Liver (tissue), 10 donors: ENCODE measurements at places on chromosomes 5 and 9. TPM values are rescaled to one million over a fixed set of nuclear protein-coding genes. Genes with fewer than 3 reads are reported as not detected.
A peak's percentile ranks its signal among the peaks of the same experiment; 100 is the strongest.

- H3K36me3 ChIP-seq = no peaks in the 10 kb centered on the region
- no peaks in the 10 kb centered on the region for H3K27me3 ChIP-seq
- H3K4me1 ChIP-seq = no peaks in the 10 kb centered on the region
- no peak overlapping the region for H3K27ac ChIP-seq
Measured at GRCh38 chr5:30880514-30880913, 313.0 kb upstream of the CDH6 start.

Gene CLTB
- total RNA-seq = 14.2 TPM

Gene HRCT1
- 0.09 TPM for total RNA-seq

DNA sequence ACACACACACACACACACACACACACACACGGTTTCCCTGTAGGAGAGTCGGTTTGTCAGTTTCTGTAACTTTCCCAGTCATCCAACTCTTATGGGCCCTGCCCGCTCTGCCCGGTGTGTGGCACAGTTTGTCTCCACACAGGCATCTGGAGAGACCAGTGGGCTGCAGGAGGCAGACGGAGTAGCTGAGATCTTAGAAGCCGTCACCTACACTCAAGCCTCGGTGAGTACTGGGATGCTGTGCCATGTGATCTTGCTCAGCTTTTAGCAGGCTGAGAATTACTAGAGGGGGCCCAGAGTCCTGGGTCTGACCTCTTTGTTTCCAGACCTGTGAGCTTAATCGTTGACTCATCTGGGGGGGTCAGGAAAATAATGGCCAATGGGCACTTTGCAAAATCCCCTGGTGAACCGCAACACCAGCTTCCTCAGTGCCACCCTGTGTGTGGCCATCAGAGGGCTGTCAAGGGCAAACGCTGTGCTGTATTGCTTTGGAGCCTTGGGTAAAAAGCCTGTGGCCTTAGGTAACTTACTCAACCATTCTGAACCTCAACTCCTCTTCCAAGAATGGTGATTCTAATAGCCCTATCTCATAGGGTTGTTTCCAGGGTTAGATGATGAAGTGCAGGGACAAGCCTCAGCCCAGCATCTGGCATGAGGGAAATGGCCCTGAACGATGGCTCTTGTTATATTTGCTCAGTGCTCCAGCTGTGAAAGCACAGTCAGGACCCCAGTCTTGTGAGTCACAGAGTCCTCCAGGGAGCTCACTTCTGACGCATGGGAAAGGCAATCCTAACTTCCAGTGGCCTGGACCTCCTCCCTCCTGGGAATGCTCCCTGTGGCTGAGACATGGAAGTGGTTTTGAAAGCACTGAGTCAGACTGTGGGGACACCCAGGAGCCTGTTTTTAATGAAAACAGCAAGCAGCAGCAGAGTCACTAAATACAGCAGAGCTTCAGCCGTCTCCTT lies 45.6 kb downstream of the COL15A1 start:
- H3K4me1 ChIP-seq = no peaks in the 10 kb centered on the region
- peak; percentile 22 for DNase-seq
- H3K27me3 ChIP-seq = no peaks in the 10 kb centered on the region
- H3K36me3 ChIP-seq = no peaks in the 10 kb centered on the region

- H3K4me1 ChIP-seq = peaks cover 9% of the 10 kb centered on the region
- no peak for DNase-seq
- no peaks in the 10 kb centered on the region for H3K27me3 ChIP-seq
- H3K27ac ChIP-seq = peak overlapping the region; percentile 32
Measured at GRCh38 chr9:127833555-127833954, 20.9 kb downstream of the ENG start.

Gene CCDC171
- total RNA-seq = 0.67 TPM

DNA sequence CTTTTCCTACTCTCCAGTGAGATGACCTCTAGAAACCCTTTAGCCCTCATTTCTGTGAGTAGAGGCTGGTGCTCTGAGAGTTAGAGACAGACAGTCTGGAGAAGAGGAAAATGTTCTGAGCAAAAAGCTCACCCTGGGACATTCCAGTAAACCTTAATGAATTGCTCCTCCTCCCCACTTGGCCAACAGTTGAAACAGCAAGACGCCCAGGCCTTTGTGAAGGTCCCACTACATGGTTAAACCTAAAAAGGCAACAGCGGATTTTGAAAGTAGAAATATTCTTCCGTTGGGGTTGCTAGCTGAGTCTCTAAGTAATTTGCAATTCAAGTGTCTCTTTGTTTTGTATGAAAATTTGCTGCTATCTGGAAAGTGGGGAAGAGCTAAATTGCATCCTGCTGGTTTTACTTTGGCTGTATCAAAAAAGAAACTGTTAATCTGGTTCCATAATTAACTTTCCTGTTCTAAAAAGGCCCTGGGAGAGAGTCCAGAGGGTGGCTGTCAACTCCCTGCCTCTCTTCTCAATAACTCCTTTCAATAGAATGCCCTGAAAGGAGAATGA lies 63.8 kb downstream of the ATP10B start:
- DNase-seq = no peak
- no peak overlapping the region for H3K4me3 ChIP-seq
- no peaks in the 10 kb centered on the region for H3K27me3 ChIP-seq
- H3K27ac ChIP-seq = no peak overlapping the region
- no peaks in the 10 kb centered on the region for H3K4me1 ChIP-seq
- H3K36me3 ChIP-seq = no peaks in the 10 kb centered on the region

GRCh38 chr9:17994695-17995425 lies 416.0 kb downstream of the SH3GL2 start:
- peaks cover 5% of the 10 kb centered on the region for H3K4me1 ChIP-seq
- DNase-seq = no peak
- H3K4me3 ChIP-seq = no peak overlapping the region
- H3K36me3 ChIP-seq = no peaks in the 10 kb centered on the region
- H3K27ac ChIP-seq = no peak overlapping the region

DNA sequence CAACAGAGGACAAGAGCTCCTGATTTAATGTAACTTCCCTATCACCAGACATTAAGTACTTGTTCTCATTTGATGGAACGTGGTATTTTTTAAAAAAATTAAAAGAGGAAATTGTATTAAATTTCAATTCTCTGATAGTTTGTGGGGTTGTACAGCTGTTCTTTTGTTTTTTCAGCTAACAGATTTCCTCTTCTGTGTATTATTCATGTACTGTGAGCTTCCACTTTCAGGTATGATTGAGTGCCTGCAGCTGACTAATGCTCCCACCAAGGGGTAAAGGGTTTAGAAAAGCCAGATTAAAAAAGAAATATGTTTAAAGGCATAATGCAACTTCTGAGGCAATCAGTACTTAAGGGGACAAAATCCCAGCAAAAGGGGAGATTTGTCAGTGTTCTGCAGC lies 117.7 kb upstream of the ACTBL2 start:
- no peaks in the 10 kb centered on the region for H3K36me3 ChIP-seq
- no peaks in the 10 kb centered on the region for H3K27me3 ChIP-seq
- H3K4me3 ChIP-seq = no peak overlapping the region
- H3K27ac ChIP-seq = no peak overlapping the region
- no peak for DNase-seq

DNA sequence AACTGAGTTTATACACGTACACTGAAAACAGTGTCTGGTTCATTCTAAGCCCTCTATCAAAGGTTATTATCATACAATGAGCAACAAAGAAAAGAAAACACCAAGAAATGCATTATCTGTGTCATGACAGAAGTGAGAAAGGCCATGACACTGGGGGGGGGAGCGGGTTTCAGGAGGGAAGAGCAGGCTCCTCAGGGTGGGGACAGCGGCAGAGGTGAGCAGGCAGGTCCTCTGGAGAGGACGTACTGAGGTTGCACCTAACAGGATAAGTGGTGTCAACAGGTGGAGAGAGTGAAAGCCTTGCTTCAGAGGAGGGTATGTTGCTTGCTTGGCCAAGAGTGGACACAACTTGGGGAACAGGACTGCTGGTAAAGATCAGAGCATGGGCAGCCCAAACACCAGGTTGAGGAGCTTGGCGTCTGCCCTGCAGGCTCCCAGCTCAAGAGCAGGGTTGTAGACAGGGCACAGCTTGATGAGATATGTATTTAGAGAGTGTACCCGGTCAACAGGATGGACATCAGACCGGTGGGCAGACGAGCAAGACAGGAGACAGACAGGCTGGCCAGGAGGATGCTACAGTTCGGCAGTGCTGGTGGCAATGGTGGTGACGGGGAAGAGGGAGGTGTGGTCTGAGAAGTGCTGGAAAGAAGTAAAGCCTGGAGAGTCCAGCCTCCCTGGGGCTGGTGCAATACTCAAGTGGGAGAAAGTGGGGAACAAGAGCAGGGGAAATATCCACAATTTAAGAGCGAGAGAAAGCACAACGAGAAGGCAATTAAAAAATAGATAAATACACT lies 10.3 kb downstream of the WHRN start:
- no peak overlapping the region for H3K4me3 ChIP-seq
- no peak overlapping the region for H3K27ac ChIP-seq
- H3K36me3 ChIP-seq = no peaks in the 10 kb centered on the region
- H3K4me1 ChIP-seq = peaks cover 9% of the 10 kb centered on the region

DNA sequence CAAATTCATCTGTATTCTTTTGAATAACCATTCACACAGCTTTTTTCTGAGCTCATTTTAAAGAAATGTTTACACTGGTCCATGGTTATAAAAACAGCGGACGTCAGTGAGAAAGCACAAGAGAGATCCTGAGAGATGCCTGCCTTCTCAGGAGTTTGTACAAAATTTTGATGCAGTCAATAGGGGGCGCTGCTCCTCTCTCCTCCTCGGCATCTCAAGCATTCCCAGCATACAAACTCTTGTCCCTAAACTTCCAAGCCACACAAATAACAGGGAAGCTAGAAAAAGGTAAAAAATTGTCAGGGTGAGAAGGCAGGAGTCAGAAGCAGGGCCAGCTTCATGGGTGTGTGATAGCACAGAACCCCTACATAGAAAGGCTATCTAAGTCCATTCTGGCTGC lies 11.2 kb upstream of the CCDC152 start:
- no peaks in the 10 kb centered on the region for H3K4me1 ChIP-seq
- no peak for DNase-seq
- H3K27me3 ChIP-seq = no peaks in the 10 kb centered on the region
- H3K27ac ChIP-seq = no peak overlapping the region
- no peak overlapping the region for H3K4me3 ChIP-seq

DNA sequence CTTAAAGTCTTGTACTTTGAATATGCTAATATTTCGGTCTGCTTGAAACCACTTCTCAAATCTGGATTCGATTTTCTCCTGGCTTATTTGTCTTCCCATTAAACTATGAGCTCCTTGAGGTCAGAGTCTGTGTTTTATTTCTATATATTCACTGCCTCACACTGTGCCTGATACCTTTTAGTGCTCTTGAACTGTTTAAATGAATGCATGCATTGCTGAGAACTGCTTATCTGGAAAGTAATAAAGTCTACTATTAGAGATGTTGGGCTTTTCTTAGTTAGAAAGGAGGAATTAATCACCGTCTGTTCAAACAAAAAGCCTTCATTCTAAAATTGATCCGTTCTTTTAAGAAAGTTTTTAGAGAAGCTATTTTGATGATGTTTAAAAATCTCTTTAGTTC lies 6.0 kb downstream of the CREBRF start:
- H3K27me3 ChIP-seq = no peaks in the 10 kb centered on the region
- H3K4me1 ChIP-seq = peaks cover 18% of the 10 kb centered on the region
- no peak overlapping the region for H3K27ac ChIP-seq
- no peaks in the 10 kb centered on the region for H3K36me3 ChIP-seq

Gene STPG3
- not detected for total RNA-seq

Gene RASGRF2
- 0.19 TPM for total RNA-seq

Gene FOXD4
- 0.17 TPM for total RNA-seq

DNA sequence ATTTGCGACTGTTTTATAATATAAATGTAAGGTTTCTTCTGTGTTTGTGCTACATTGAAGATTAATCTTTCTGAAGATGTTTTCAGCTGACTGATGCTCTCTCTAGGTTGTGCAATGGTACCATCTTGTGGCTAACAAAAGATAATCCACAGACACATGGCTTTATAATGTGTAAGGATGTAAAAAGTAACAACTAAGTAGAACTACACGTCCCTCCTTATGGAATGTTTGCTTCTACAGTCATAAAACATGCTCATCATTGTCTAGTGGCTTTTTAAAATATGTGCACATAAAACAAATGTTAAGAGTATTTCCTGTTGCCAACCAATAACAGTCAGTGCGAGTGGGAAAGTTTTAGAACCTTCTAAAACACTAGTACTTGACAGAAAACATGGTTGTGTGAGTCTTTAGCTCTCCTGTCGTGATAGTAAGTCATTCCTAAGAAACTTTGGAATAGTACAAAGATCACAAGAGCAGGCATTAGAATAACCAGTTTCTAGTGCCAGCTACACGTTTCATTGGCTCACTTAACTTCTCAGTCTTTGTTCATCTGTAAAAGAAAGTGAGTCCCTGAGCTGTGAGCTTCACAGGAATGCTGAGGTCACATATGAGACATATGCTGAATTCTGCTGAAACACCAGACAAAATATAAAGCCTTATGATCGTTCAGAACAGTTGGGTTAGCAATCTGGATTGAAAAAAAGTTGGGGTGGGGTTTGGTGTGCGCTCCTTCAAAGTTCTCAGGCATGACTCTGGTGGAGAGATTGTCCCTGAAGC lies 75.7 kb upstream of the GLIS3 start:
- H3K27ac ChIP-seq = no peak overlapping the region
- H3K27me3 ChIP-seq = no peaks in the 10 kb centered on the region
- no peaks in the 10 kb centered on the region for H3K36me3 ChIP-seq
- H3K4me1 ChIP-seq = no peaks in the 10 kb centered on the region
- H3K4me3 ChIP-seq = no peak overlapping the region
- DNase-seq = no peak

DNA sequence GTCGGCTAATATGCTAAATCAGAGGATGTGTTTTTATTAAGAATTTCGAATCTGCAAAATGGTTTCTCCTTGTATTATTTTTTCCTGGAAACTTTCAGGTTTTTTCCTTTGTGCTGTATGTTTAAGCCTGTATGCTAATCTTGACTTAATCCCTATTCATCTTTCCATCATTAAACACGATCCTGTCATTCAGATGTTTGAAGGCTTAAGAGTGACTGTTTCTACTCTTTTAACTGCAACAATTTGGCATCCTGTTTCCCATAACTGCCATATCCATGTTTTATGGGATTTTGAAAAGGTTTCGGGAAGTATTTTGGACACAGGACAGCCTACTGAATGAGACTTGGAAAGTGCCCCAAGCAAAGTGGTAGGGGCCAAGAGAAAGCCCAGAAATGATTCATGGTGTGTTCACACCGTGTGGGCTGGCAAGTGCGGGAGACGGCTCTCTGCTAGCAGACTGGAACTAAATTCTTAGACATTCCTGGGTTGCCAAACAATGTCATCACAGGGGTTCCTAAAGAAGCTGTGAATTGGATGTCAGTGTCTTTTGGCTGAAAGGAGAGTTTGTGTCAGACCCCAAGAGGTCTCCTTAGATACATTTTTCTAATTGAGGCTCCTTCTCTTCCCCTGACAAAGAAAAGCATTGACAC lies 125.4 kb upstream of the ADAMTS16 start:
- no peak overlapping the region for H3K27ac ChIP-seq
- no peak for DNase-seq
- H3K4me1 ChIP-seq = no peaks in the 10 kb centered on the region
- H3K4me3 ChIP-seq = no peak overlapping the region
- no peaks in the 10 kb centered on the region for H3K27me3 ChIP-seq

Gene TRIO
- 21.9 TPM for total RNA-seq

GRCh38 chr9:72627147-72627546 lies 105.7 kb downstream of the TMC1 start:
- H3K4me3 ChIP-seq = no peak overlapping the region
- DNase-seq = no peak
- no peaks in the 10 kb centered on the region for H3K36me3 ChIP-seq
- no peaks in the 10 kb centered on the region for H3K4me1 ChIP-seq

- H3K36me3 ChIP-seq = no peaks in the 10 kb centered on the region
- no peaks in the 10 kb centered on the region for H3K27me3 ChIP-seq
- peaks cover 14% of the 10 kb centered on the region for H3K4me1 ChIP-seq
Measured at GRCh38 chr9:123309611-123310010, 41.2 kb upstream of the STRBP start.
